ENCODE measurements at places on chromosomes 7 and 10. TPM values are rescaled to one million over a fixed set of nuclear protein-coding genes. Genes with fewer than 3 reads are reported as not detected.

DNA sequence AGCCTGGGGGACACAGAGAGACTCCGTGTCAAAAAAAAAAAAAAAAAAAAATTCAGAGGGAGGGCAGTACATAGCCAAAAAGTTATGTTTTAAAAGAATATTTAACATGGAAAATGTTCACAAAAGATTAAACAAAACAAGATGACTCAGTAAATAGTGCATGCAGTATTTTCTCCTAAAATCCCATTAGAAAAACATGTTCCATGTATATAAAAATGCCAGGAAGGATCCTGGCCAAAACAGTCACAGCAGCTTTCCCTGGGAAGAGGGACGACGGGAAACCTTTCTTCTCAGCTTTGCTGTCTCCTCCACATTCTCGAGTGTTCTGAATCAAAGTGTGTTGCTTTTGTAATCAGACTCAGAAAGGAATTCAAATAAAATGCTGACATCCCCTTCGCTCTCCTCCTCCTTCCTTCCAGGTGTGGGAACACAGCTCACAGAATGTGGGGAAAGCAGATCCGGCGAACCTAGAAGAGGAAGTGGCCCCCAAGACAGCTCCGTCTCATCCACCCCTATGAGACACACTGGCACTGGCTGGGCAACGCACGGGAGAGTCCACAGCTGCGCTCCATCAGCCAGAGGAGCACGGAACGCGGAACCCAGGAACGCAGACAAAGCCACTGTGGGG lies 139.4 kb downstream of the MAD1L1 start:
- DNase-seq: no peak

DNA sequence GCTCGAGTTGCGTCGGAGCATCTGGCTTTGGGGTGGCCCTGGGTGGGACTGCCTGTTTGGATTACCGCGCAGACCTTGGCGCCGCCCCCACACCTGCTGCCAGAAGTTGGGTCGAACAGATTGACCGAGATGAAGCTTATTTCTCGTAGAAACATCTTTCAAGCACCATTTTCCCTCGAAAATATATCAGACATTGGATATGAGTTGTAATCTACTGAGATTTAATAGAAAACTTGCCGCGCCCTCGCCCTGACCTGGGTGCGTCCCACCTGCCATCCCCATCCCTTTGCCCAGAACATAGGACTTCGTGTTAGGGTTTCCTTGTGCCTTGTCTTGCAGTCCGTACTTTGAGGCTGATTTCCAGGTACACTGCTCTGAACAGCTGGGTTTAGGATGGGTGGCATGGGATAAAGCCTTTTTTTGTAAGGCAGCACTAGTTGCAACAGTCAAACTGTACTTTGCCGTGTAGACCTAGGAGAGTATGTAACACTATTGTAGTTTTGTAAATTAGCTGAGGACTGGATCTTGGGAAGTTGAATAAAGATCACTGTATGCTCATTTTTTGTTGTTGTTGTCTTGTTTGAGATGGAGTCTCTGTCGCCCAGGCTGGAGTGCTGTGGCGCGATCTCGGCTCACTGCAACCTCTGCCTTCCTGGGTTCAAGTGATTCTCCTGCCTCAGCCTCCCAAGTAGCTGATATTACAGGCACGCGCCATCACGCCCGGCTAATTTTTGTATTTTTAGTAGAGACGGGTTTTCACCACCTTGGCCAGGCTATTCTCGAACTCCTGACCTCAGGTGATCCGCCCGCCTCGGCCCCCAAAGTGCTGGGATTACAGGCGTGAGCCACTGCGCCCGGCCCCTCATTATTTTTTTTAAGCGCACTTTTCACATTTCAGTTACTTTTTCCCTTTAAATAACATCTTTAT lies 978 bp downstream of the OGDH start:
- DNase-seq: no peak

- no peak for DNase-seq
These were observed 2.8 kb upstream of the AHCYL2 start for GRCh38 chr7:129222064-129222463.

DNA sequence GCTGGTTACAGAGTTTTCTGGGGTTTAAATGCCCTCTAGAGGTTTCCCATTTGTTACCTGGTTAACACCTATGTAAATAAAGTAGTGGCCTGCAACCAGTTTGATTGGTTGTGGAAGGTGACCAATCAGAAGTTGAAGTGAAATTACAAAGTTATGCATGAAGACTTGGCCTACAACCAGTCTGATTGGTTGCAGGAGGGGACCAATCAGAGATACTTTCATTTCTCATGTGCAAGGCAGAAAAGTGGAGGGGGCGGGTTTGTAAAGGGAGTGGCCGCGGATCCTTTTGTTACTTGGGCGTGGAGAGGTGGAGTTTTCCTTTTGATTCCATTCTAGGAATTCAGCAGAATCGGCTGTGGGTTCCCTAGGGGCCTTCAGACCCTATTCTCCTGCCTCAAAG lies 80.8 kb downstream of the SEC23IP start:
- DNase-seq: no peak

DNA sequence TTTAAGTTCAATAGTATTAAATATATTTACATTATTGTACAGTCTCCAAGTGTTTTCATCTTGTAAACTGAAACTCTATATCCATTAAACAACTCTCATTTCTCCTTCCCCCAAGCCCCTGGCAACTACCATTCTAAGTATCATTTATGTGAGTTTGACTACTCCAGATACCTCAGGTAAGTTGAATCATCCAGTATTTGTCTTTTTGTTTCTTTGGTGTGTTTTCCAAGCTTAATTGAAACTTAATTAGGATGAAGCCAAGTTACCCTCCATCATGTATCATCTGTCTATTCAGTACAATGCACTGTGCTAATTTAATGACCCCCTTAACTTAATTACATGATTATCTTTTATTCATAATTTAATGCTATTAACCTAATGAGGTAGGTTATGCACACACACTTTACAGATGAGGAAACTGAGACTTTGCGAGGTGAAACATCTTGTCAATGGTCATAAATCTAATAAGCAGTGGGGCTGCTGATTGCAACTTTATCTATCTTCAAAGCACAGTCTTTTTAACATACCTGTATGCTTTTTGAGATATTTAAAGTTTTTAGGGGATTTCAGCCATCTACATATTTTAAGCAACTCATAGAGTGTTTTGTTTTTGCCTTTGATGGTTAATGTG lies 663 bp downstream of the MACC1 start:
- no peak for DNase-seq

DNA sequence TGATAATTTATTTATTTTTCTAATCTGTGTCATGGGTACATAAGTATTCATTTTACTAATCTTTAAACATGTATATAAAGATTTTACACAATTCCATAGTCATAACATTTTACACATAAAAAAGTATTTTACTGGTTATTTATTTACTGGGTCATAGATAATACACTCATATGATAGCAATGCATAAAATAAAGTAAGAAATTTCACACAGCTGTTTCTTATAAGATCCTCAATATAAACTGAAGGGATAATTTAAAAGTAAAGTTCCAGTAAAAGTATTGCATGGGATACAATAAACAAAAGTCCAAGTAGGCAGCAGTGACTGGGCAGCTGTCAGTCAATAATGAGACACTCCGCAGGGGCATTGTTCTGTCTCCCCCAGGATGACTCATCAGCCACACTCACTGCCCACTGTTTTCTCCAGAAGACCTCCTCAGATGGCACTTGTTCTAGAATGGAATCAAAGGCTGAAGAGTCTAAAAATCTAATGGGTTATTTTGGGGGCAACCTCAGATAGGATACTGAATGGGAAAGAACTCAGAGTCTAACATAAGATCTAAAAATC lies 32.7 kb downstream of the DPY19L1 start:
- no peak for DNase-seq

SEC31B gene
- 9.3 TPM for total RNA-seq

DNA sequence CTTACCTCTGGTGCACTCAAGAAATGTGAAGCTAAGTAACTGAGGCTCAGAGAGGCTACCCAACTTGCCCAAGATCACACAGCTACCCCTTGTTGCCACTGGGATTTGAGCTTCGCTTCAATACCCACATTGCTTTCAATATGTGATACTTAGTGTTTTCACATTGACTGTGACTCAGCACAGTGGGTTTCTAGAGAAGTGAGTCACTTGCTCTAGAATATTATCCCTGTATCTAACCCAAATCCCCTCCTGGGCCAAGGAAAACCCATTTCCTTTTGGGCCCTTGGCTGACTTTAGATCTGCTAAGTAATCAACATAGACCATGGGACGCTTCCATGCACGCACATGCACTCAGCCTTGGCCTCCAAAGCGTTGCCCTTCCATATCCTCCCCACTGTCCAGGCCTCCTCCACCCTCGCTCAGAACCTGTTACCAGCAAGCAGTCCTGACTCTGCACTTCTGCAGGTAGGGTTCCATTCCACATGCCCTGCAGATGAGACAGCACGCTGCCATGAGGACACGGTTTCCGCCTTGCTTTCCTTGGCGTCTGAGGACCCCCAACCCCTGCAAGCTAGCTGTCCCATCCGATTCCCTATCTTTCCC lies 87.7 kb upstream of the CHST15 start:
- no peak for DNase-seq

DNA sequence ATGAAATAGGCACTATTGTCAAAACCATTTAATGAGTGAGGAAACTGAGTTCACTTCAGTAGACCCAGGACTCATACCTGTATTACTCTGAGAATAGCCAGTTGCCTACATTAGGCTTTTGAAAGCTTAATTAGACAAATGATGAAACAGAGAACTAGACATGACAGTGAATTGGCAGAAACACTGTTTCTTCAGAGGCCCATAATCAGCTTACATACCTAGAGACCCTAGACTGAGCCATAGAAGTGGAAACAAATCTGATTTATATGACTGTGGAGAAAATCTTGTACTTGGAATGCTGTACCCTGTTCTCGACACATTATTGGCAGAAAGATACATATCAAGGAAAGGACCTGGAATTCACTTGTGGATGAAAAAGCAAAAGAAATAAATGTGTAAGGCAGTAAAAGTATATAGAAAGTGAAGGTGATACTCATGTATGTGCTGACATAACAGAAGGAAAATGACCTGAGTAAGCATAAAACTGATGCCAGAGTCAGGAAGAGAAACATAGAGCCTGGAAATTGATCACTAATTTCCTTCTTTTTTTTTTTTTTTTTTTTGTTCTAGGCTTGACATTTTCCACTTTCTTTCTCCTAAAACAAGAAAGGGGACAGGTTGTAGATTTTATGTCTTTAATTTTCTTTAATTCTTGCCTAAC lies 251.5 kb downstream of the BICC1 start:
- DNase-seq: no peak

DNA sequence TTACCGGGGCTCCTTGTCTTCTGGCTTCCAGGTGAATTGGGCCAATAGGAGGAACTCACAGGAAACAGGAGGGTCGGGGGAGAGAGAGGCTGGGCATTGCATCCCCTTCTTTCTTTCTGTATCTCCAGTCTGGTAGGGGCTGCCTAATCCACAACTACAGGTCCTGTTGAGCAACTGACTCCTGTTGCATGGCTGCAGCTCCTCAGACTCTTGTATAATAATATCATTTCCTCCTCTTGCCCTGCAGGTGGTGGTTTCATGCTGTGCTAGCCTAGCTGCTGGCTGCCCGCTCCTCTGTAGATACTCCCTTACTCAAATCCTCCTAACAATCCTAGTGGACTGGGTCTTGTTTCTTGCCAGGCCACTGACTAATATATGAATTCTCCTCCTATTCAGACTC lies 276.5 kb upstream of the SMIM30 start:
- DNase-seq: no peak

LLCFC1 gene
- not detected for total RNA-seq

CCL26 gene
- total RNA-seq: 3.0 TPM

JAKMIP3 gene
- total RNA-seq: 0.79 TPM

DNA sequence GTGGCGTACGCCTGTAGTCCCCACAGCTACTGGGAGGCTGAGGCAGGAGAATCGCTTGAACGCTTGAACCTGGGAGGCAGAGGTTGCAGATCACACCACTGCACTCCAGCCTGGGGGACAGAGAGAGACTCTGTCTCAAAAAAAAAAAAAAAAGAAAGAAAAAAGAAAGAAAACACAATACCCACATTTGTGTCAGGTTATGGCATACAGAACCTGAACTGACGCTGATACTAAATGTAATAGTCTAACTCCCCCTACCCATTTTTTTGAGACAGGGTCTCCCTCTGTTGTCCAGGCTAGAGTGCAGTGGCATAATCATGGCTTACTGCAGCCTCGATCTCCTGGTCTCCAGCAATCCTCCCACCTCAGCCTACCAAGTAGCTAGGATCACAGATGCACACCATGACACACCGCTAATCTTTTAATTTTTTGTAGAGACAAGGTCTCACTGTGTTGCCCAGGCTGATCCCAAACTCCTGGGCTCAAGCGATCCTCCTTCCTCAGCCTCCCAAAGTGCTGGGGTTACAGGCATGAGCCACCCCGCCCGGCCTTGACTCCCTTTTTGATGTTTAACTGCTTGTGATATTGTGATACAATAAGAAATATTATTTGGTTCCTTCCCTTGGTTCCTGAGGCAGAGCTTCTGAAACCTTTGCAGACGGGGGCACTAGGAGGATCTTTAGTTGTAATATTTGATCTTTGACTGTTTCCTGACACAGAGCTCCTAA lies 6.5 kb upstream of the MMD2 start:
- DNase-seq: no peak

ZNF3 gene
- 15.6 TPM for total RNA-seq

GRCh38 chr10:21873198-21873597 lies 130.3 kb downstream of the DNAJC1 start:
- no peak for DNase-seq

DNA sequence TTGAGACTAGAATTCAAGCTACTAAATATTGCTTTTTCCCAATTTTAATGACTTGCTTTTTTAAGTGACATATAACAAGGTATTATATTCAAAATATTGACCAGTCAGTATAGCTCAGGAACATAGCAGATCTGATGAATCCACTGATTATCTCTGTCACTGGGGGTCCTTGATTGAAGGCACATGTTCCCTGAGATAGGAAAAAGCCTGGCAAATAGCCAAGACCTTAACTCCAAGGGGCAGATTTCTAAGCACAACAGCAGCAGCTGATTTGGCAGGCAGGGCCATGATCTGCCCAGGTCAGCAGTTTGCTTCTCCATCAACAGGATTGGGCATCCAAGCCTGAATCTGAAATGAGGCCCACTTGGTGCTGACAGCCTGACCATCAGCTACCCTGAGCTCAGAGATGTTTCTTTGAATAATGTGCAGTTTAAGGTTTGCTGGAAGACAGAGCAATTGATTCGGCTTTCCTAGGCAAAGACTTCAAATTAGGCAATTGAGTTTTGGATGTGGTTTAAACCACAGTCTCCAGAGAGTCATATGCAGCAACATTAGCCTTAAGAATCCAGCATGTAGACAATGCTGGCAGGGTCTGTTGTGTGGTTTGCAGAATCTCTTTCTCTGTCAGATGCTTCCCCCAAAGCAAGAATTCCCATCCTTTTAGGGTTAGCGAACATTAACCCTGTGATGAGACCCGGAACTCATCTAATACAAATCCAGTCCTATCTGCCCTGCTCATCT lies 352.6 kb downstream of the ADRA2A start:
- DNase-seq: no peak

GRCh38 chr10:69055241-69055640 lies 32.7 kb upstream of the SRGN start:
- DNase-seq: no peak

GRCh38 chr10:133133471-133134231 lies 26.4 kb upstream of the KNDC1 start:
- DNase-seq: no peak

Data from omental fat pad (tissue), 4 donors.